A549 treated with CORT108297 at 1 μM for 4 hours (cell line): ENCODE measurements at places on chromosomes 12 and 14. TPM values are rescaled to one million over a fixed set of nuclear protein-coding genes. Genes with fewer than 3 reads are reported as not detected.

Gene SDR9C7
- total RNA-seq: not detected in 5 replicates

Gene MYH7
- total RNA-seq: not detected in 5 replicates

Gene KRT72
- total RNA-seq: 0.05 TPM in 1 of 5 replicates, not detected in the others

Gene DEGS2
- total RNA-seq: 1.2 to 2.3 TPM (median 1.8 TPM) in 5 replicates

Gene ITGA5
- total RNA-seq: 112 to 169 TPM (median 151 TPM) in 5 replicates

Gene DHRS2
- total RNA-seq: 6.0 to 9.9 TPM (median 8.1 TPM) in 5 replicates

Gene OR6C75
- total RNA-seq: not detected in 5 replicates

Gene BICDL1
- total RNA-seq: 2.7 to 4.8 TPM (median 4.3 TPM) in 5 replicates

Gene EFCAB11
- total RNA-seq: 12.1 to 13.6 TPM (median 13.0 TPM) in 5 replicates
